ENCODE measurements at places on chromosomes 4 and X. TPM values are rescaled to one million over a fixed set of nuclear protein-coding genes. Genes with fewer than 3 reads are reported as not detected.

Gene IL2RG
- not detected for total RNA-seq

Gene XAGE1A
- not detected for total RNA-seq

Gene WAS
- 0.17 TPM for total RNA-seq

Gene SLIT2
- total RNA-seq: 5.5 TPM

Gene GAGE12E
- total RNA-seq: not detected

Gene LANCL3
- under 0.01 TPM for total RNA-seq

Gene GASK1B
- 3.9 TPM for total RNA-seq

Gene ZNF41
- 5.5 TPM for total RNA-seq

Gene DDIT4L
- total RNA-seq: 1.3 TPM

Gene EMCN
- total RNA-seq: not detected

Gene UGT2B10
- not detected for total RNA-seq

Gene KDR
- 0.74 TPM for total RNA-seq

Gene NSUN7
- 0.67 TPM for total RNA-seq

Gene ASB12
- total RNA-seq: 0.17 TPM

Gene TXK
- total RNA-seq: not detected

Gene GATB
- 24.4 TPM for total RNA-seq
